ENCODE measurements at places on chromosomes 5 and 9.

DNA sequence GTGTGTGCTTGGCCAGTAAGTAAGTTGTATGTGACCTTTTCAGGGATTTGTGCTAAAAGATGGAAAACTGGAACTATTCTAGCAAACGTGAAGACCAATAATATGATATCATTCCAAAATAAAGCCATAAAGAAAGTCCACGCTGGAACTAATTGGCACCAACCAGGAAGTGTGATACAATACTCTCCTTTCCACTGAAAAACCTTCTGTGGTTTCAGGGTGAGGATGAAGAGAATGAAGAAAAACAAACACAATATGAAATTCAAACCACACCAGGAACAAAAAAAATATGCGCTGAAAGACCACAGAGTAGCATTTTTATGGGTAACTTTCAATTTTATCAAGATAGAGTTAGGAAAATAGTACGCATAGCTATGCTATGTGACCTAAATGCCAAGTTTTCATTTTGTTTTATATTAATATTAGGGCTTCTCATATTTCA lies 105.8 kb downstream of the EFNA5 start:
- DNase-seq, result no peak

- DNase-seq, result peak; percentile 52
Measured at GRCh38 chr5:7246287-7246686, 149.7 kb upstream of the ADCY2 start.

GRCh38 chr9:135139366-135139959 lies 52.0 kb downstream of the OLFM1 start:
- DNase-seq, result no peak

DNA sequence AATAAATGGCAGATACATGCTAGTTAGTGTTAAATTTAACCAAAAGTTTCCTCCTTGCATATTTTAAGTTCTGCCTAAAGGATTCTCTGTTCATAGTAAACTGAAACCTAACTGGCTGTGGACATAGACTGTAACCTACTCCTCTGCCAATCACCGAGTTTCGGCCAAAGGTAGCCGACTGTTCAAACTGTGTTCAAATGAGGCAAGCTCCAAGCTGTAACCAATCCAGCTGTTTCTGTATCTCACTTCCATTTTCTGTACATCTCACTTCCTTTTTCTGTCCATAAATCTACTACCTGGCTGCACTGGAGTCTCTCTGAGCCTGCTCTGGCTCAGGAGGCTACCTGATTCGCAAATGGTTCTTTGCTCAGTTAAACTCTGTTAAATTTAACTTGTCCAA lies 44.1 kb downstream of the KCNV2 start:
- no peak for DNase-seq

- no peak for DNase-seq
Measured at GRCh38 chr9:89732295-89732938, 127.6 kb downstream of the GADD45G start.

Measured in neural progenitor cell (in vitro differentiated cells).